ENCODE measurements at places on chromosomes 16 and 17. TPM values are rescaled to one million over a fixed set of nuclear protein-coding genes. Genes with fewer than 3 reads are reported as not detected.

- DNase-seq, result no peak
Measured at GRCh38 chr16:13961099-13961811, 41.3 kb downstream of the ERCC4 start.

- DNase-seq, result no peak
Measured at GRCh38 chr16:1433756-1434155, 2.9 kb downstream of the PERCC1 start.

Gene TEDC2
- not detected for total RNA-seq

- no peak for DNase-seq
Measured at GRCh38 chr16:3012246-3012645, 477 bp upstream of the CLDN9 start.

GRCh38 chr17:3035968-3036280 is 27.5 kb downstream of the OR1D5 start:
- DNase-seq, result no peak

DNA sequence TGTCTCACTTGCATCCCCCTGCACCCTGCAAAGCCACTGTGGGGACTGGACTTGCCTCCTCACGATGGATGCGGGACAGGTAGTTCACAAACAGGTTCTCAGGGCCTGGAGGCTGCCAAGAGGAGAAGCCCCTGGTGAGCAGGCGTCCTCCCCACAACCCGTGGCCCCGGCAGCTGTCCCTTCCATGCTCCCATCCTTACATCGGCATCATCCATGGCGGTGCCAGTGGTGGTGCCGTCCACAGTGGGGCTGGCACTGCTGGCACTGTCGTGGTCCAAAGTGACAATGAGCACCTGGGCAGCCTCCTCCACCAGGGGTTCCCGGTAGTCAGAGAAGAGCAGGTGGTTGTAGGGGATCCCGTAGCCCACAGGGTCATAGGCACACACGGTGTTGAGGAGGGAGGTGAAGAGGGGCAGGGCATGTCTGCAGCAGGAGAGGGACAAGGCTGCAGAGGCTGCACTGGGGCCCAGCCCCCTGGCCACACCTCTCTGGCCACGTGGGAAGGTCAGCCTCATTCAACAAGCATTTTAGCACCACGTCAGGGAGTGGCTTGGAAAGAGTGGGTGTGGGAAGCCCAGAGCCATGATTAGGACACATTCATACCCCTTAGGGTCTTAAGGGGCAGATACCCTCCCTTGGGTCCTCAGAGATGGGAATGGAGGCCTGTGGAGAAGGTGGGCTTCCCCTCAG is 12.6 kb downstream of the HID1 start:
- no peak for DNase-seq

GRCh38 chr16:70391881-70392481 is 45.3 kb downstream of the DDX19A start:
- no peak for DNase-seq

Gene CRYM
- not detected for total RNA-seq

Gene TAT
- total RNA-seq, result not detected

GRCh38 chr17:17280613-17281549 is at the start of gene COPS3:
COPS3 (minus strand) TSS chr17:17281246; CDS start chr17:17281186, 60 bp downstream.
- peak; percentile 99 for DNase-seq

DNA sequence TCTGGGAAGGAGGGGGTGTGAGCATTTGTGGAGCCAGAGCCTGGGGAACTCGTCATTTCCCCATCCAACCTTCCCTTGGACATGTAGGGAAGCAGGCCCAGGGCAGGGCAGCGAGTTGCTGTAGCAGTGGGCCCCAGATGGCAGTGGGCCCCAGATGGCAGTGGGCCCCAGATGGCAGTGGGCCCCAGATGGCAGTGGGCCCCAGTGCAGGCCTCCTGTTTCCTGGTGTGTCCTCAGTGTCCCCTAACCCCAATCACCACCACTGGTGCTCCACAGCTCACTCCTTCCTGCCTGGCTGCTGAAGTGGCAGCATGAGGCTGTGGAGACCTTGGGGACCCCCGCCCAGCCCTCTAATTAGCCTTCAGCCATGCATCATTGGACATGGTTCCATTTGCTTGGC is 4.5 kb downstream of the KCNJ12 start:
- no peak for DNase-seq

DNA sequence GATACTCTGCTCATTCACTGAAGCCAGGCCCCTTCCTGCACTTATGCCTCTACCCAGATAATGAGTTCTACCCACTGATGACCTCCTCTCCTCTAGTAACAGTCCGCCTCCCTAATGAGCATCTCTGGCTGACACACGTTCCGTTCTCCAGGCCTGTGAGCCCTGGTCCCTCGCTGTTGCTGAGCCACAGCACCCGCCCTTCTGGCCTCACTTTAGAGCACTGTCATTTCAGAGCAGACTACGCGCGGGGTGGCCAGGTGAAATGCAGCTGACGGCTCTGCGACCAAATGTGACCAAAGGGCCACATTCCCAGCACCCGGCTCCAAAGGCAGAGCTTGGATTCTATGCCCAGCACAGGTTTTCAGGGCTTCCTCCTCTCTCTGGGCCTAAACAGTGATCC is 13.8 kb downstream of the PSMD3 start:
- DNase-seq, result no peak

GRCh38 chr16:12436201-12436657 is 367.5 kb downstream of the CPPED1 start:
- no peak for DNase-seq

DNA sequence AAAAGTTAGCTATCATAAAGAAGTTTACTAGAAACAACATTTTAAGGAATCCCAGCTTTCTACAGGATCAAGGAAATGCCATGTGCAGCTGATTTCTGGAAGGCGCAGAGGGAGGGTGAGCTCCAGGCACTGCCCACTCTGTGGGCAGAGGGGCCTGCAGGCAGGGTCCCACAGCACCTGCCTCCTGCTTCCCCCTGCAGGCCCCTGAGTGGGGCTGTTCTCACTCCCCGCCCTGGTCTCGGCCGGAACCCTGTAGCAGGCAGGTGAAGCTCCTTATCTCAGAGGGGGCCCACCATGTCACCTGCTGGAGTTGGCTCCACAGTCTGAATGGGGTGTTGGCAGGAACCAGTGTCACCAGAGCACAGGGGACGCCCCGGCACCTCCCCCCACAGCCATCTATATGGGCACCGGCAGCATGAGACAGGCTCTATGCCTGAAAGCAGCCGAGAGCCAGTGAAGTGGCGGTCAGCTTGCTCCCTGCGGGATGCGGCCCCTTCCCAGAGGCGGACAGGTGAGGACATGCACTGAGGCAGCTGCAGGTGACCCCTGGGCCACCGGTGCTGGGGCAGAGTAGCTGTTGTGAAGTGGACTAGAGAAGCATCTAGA is 47.6 kb upstream of the FASN start:
- no peak for DNase-seq

Gene TLCD1
- 7.0 TPM for total RNA-seq

DNA sequence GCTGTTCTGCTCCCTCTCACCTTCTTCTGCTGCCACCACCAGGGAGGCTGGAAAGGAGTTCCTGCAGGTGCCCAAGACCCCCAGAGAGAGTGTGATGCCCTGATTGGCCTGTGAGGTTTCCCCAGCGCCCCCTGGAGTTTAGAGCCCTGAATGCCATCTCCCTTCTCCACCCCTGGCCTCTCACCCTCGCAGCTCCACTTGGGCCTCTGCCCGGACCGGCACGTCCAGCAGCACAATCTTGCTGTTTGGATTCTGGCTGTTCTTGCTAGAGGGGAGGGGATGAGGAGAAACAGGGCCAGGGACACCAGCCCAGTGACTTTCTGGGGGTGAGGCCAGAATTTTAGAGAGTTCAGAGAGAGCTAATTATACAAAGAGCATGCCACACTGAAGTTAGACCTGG is 12.5 kb upstream of the FAM171A2 start:
- DNase-seq, result peak; percentile 48

Gene MT1E
- 16.1 TPM for total RNA-seq

Gene ZNF594
- total RNA-seq, result 35.6 TPM

Gene PPY
- not detected for total RNA-seq

GRCh38 chr16:72286936-72287620 is 115.1 kb upstream of the PMFBP1 start:
- no peak for DNase-seq

GRCh38 chr16:10738231-10739077 is 5.2 kb upstream of the NUBP1 start:
- DNase-seq, result peak; percentile 37

- no peak for DNase-seq
Measured at GRCh38 chr16:2086106-2086742, 38.4 kb downstream of the TSC2 start.

GRCh38 chr16:57341441-57342303 is 16.9 kb upstream of the CCL22 start:
- DNase-seq, result no peak

DNA sequence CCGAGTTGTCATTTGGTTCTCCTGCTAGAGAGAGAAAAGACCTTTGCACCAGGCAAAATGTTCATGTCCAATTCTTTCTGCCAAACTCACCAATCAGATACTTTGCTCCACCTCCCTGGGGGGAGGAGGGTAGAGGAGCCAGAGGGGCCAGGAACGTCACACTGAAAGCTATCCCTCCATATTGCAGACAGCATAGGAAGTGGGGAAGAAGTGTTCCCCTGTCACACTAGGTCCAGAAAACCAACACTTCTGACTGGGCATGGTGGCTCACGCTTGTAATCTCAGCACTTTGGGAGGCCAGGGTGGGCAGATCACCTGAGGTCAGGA is 9.5 kb downstream of the HSD17B2 start:
- no peak for DNase-seq

DNA sequence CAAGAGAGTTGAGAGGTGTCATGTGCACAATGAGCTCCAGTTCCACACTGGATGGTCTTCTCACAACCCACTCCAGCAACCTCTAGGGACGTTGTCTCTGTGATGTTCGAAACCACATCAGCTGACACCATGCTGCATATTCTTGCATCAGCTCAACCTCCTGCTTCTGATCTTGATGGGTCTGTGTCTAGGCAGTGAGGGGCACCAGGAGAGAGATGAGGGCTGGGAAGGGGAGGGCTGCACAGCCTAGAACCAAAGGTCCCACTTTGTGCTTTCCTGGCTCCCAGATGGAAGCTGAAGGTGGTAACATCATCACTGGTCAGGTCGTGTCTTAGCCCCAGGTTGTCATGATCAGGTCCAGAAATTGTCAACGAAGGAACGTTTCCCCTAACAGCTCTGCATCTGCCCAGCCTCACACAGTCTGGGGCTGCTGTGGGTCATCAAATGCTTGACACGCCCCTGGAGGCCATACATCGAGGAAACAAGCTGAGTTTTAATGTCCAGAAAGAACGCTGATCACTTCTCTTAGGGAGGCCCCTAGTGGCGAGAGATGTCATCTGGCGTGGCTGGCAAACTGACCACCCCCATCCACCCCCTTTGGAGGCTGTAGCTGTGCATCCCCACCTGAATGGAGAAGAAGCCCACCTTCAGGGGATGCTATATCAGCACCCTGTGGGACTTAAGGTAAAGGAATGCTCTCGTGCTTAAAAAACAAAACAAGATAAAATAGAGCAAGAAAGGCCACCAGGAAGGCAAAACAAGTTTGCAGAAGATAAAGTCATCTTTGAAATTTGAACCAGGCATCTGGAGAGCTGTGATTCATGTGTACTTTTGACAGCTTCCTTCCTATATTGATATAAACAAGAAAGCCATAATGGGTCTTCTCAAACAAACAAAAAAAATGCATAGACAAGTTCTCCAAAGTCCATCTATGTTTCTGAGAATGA is 58.3 kb downstream of the WIPI1 start:
- DNase-seq, result peak; percentile 70

Gene NUTF2
- total RNA-seq, result 65.2 TPM

Gene TLCD2
- total RNA-seq, result 4.1 TPM

Gene CCL1
- not detected for total RNA-seq

Gene PLA2G10
- not detected for total RNA-seq

- DNase-seq, result no peak
Measured at GRCh38 chr16:54031107-54031760, 255.4 kb downstream of the IRX3 start.

DNA sequence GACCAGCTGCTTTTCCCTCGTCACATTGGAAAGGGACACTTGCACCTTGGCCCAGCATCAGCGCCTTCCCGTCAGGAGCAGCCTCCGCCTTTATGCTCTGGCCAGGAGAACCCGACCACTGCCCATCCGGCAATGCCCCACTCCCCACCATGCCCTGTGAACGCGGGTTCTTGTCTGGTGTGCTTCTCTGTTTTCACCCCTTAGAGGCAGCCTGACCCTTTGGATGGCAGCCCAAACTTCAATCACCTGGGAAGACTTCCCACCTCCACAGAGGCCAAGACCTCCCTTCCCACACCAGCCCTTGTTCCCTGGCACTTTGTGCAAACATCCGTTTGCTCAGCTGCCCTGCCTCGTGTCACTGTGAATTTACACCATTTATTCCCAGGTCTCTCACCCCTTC is 87.0 kb downstream of the DNAH17 start:
- no peak for DNase-seq

GRCh38 chr17:42124256-42124655 is 1.7 kb downstream of the HSPB9 start:
- no peak for DNase-seq

DNA sequence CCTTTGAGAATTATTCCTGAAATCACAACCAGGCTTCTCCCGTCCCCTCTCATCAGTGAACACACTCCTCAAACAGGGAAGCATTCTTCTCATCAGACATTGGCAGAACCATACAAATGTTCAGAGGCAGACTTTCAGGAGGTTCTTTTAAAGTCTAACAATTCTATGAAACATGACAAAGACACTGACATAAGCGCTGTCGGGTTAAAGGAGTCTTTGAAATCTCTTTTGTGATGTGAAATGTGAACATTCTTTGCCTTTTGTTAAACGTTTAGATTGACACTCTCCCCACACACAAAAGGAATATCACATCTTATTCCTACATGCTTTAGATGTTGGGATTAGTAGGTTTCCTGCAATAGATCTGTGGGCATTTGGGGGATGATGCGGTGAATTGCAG is 63.9 kb downstream of the NETO2 start:
- DNase-seq, result no peak
